ENCODE measurements at places on chromosomes 4 and X. TPM values are rescaled to one million over a fixed set of nuclear protein-coding genes. Genes with fewer than 3 reads are reported as not detected.

The DMRTC1 gene
- not detected for total RNA-seq

The GLRB gene
- 14.5 TPM for total RNA-seq

The KCND1 gene
- total RNA-seq: 1.3 TPM

The RBMX gene
- total RNA-seq: 176 TPM

The PFKFB1 gene
- not detected for total RNA-seq

The IL1RAPL1 gene
- total RNA-seq: 1.2 TPM

The IL2 gene
- total RNA-seq: not detected

The SASH3 gene
- total RNA-seq: 2.1 TPM

The TMEM271 gene
- not detected for total RNA-seq

The CSN1S1 gene
- total RNA-seq: not detected

The SH2D1A gene
- total RNA-seq: not detected

The CXorf49 gene
- total RNA-seq: not detected

The STATH gene
- total RNA-seq: not detected

The POU4F2 gene
- total RNA-seq: not detected

The ABCG2 gene
- total RNA-seq: 2.9 TPM

The MOSPD2 gene
- total RNA-seq: 9.6 TPM

The TLR10 gene
- not detected for total RNA-seq

The ARHGAP36 gene
- total RNA-seq: not detected

The HMX1 gene
- total RNA-seq: not detected

The GRID2 gene
- total RNA-seq: not detected

The JADE3 gene
- 3.8 TPM for total RNA-seq

The NDST3 gene
- not detected for total RNA-seq

The ENPEP gene
- total RNA-seq: 3.3 TPM

All from right atrium auricular region (tissue), 2 donors.